Esophagus squamous epithelium (tissue), 5 donors: ENCODE measurements at places on chromosomes 16 and 17.

DNA sequence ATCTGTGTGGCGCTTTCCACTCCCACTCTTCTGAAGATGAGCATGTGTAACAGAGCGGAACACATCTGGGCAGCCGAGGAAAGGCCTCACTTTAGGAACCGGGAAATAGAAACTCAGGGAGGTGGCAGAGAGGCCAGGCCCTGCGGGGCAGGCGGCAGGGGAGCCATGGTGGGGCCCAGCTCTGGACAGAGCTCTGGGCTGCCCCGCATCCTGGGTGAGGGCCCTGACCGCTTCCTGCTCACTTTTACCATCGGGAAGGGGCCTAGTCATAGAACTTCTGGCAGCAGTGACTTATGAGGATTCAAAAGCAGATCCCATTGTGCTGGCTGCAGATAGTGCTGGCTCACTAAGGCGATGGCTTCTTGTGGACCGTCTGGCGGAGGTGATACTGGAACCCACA is 22.6 kb downstream of the COX4I1 start:
- H3K36me3 ChIP-seq = no peaks in the 10 kb centered on the region
- DNase-seq = no peak
- H3K4me1 ChIP-seq = no peaks in the 10 kb centered on the region
- H3K4me3 ChIP-seq = no peak overlapping the region
- no peaks in the 10 kb centered on the region for H3K27me3 ChIP-seq

- peaks cover 9% of the 10 kb centered on the region for H3K27me3 ChIP-seq
- DNase-seq = no peak
- H3K36me3 ChIP-seq = peaks cover 19% of the 10 kb centered on the region
- H3K27ac ChIP-seq = peak overlapping the region; percentile 97
- peak overlapping the region; percentile 55 for H3K4me3 ChIP-seq
- H3K4me1 ChIP-seq = peaks cover 48% of the 10 kb centered on the region
Observed at GRCh38 chr16:67170949-67171649, 761 bp downstream of the NOL3 start.

GRCh38 chr16:12002447-12003006 is 26.0 kb downstream of the SNX29 start:
- no peak for DNase-seq
- H3K36me3 ChIP-seq = no peaks in the 10 kb centered on the region
- H3K27me3 ChIP-seq = no peaks in the 10 kb centered on the region
- H3K4me1 ChIP-seq = no peaks in the 10 kb centered on the region
- H3K4me3 ChIP-seq = no peak overlapping the region
- H3K27ac ChIP-seq = no peak overlapping the region

GRCh38 chr17:3924512-3925350 is 8.5 kb upstream of the P2RX1 start:
- no peaks in the 10 kb centered on the region for H3K4me1 ChIP-seq
- H3K27ac ChIP-seq = peak overlapping the region; percentile 53
- peaks cover 10% of the 10 kb centered on the region for H3K36me3 ChIP-seq
